ENCODE measurements at places on chromosomes 3 and 15.

GRCh38 chr15:67106764-67107013 is 41.3 kb downstream of the SMAD3 start:
- no peak for DNase-seq

DNA sequence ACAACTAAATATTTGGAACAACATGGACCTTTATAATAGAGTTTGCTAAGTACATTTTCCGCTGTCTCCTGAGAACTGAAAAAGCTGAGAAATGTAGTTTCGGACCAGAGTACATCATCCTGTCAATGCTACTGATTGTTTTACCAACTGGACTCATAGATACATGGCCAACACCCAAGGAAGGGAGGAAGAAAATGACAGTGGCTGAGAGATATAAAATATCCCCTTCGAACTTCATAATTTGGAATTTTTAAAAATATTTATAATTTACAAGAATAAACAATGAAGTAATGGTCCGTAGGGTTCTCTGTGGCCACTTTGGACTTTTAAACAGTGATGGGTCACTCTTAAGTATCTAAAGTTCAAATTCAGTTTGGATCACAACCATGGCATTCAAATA is 1042.7 kb downstream of the MCTP2 start:
- DNase-seq, result no peak

DNA sequence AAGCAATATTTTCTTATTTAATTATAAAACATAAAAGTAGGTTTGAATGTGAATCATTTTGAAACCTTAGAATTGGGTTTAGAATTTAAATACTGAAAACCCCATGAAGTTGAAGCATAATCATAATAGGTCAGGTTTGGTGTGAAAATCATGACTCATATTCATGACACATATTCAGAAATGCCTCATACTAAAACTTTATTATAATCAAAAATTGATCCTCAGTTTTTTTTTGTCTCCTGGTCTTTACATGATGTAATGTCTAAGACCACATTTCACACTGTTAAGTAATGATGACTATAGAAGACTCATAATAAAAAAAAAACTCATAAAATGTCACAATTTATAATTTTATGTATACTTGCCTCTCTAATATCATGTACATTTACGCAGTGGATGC is 190.4 kb downstream of the FOXP1 start:
- no peak for DNase-seq

GRCh38 chr3:112470788-112471187 is 28.5 kb downstream of the BTLA start:
- DNase-seq, result no peak

DNA sequence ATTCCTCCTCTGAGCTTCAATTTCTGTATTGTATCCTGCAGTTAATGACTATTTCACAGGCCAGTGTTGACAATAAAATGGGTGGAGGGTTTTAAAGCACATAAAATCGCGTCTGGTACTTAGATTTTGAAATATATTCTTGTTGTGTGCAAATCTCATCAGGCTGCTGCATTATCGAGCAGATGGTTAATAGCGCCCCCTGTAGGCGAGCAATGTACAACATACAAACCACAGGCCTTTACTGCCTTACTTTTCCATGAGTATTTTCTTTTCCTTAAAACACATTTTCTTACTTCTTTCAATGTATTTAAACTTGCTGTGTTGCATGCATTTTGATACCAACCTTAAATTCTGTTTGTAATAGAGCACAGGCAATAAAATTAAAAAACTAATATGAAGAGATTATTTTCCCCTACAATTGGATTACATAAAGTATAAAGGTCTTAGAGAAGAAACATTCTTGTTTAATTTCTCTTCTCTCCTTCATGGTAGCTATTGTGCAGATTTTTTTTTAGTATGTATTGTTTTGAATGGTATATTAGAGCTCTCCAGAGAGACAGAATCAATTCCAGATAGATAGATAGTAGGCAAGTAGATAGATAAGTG is 608.4 kb downstream of the CADM2 start:
- DNase-seq, result no peak

DNA sequence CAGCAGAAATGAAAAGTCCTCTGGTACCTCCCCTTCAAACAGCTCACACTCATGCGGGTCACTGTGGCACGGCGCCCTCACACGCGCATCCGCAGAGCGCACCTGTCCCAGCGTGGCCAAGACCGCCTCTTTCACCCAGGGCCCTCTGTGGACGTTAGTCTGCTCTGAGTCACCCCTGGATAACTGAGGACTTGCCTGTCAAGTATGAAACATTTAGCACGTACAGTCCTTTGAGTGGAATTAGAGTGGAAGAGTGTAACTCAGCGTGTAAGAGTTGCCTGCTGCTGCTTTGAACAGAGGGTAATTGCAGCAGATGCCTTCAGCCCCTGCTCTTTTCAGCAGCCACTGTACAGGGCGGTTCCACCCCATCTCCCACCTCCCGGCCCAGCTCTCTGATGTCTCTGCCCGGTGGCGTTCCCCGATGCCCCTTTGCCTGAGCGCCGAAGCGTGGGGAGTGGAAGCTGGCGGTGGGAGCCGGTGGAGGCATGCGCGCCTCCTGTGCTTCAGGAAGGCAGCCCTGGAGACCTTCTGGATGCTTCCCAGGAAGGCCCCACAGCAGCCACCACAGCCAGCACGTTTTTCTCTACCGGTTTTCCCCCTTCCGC is 23.0 kb downstream of the CPN2 start:
- no peak for DNase-seq

GRCh38 chr15:20340931-20341661 is 200.5 kb downstream of the GOLGA6L6 start:
- peak; percentile 11 for DNase-seq

DNA sequence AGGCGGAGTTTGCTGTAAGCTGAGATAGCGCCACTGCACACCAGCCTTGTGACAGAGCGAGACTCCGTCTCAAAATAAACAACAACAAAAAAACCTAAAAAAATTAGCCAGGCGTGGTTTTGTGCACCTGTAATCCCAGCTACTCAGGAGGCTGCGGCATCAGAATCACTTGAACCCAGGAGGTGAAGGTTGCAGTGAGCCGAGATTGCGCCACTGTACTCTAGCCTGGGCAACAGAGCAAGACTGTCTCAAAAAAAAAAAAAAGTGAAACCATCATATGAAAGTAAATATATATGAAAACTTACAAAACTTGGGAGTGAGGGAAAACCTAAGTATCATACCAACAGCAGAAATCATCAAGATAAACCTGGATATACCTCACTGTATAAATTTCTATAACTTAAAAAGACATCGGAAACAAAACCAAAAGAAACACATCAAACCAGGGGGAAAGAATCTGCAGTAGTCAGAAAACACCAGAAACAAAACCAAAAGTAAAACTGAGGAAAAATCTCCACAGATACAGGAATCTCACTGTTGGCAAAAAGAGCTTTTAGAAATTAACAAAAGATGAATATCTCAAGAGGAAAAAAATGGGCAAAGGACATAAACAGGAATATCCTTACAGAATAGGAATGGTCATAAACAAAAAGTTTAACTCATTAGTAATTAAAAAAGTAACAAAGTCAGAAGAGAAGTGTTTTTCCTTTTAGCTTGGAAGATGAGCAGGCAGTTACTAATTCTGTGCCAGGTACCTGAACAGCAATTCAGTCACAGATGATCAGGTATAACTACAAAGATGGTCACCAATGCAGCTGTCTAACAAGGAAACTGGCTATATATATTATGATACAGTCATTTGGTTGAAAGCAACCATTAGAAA is 41.3 kb downstream of the ETV5 start:
- no peak for DNase-seq

GRCh38 chr15:93121973-93122910 is 33.2 kb upstream of the RGMA start:
- DNase-seq, result no peak

- no peak for DNase-seq
Observed at GRCh38 chr15:57150066-57150865, 226.0 kb upstream of the CGNL1 start.

DNA sequence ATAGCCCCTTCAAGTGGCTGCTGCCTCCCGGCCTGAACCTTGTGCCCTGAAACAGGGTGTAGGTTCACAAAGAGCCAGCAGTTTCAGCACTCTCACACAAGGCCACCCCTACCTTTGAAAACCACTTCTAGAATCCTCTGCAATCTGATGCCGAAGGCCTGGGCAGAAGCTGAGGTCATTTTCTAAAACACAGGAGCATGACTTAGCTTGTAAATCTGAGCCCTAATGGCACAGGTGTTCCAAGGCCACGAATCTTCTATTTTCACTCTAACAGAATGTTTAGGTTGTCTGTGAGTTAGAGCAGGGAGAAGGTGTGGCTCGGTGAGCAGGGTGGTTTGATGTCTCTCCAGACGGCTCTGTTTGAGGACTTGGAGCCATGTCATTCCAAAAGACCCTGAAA is 62.3 kb downstream of the SYNM start:
- no peak for DNase-seq

DNA sequence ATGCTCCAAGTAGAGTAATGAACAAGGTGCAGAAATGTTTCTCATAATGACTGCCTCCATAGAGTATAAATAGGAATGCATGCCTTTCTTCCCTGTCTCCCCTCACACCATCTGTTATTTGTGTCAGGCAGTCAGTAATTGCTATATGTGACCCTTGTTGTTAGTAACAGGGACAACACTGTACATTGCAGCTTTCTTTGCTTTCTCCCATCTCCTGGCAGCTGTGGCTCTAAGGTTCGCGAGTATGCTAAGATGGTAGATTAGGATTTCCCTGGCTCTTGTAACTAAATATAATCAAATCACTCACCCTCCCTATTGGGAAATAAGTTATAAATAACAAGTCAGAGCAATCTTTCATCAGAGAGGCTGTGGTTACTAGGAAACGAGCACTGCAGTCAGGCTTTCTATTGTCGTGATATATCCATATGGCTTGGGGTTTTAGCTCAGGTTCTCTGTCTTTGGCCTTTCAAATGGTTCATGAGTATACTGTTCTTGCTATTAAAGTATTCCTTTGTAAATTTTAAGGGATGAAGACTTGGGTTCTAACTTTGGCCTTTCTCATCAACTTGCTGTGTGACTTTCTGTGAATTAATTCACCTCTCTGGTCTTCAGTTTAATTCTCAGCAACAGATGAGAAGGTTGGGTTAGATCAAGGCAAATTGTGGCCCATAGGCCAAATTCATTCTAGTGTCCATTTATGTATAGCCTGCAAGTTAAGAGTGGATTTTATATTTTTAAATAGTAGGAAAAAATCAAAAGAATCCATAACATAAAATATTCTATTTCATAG is 8.1 kb upstream of the MINDY4B start:
- DNase-seq, result no peak

- DNase-seq, result no peak
Observed at GRCh38 chr3:102165367-102165766, 269.4 kb upstream of the ZPLD1 start.

- no peak for DNase-seq
Observed at GRCh38 chr3:182704926-182705325, 88.4 kb upstream of the ATP11B start.

GRCh38 chr15:48544778-48545177 is 100.7 kb downstream of the FBN1 start:
- DNase-seq, result no peak

DNA sequence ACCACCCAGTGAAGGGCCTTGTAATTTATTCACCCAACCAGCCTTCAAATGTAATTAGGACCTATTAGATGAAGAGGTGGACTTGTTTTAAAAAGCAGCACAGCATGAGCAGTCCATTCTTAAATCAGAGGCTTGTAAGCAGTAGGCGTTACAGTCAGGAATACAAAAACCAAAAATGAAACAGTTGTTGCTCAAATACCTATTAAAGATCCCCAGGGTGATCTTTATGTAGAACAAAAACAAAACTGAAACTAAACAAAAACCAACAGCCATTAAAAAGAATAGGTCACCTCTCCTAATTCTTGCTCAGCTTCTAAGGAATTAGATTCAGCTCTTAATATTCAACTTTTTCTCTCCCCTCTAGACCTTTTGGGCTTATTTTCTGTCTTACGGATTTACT is 104.9 kb upstream of the ST8SIA2 start:
- no peak for DNase-seq

- DNase-seq, result no peak
Observed at GRCh38 chr15:67076147-67076843, 10.9 kb downstream of the SMAD3 start.

DNA sequence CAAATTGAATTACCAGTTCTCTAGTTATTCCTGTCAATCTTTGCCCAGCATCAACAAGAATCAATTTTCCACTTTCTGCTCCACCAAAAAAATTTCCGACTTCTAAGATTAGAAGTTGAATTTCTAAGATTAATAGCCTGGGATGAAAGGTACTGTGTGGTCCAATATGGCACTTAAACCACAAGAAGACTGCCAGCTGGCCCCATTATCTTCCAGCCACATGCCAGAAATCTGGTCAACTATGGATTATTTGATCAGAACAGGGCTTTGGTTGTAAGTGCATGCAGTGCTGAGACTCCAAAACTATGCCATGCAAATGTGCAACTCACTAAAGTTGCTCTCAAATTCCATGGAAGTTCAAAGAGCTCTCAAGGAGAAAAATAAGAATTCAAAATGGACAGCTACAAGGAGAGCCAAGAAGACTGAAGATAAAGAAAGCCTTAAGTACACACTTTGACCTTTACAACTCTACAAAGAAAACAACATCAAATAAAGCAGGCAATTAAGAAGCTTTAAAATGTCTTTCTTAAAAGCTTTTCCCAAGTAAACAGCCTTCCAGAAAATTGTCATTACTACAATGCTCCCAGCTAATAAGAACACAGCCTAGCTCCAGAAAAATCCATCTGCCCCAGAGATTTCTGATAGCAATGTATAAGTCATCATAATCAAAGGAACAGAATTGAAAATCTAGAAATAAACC is 64.2 kb downstream of the ST3GAL6 start:
- DNase-seq, result peak; percentile 18

- DNase-seq, result no peak
Observed at GRCh38 chr3:3712971-3713370, 86.3 kb upstream of the LRRN1 start.

Measured in spinal cord (tissue), 10 donors.